ENCODE measurements at places on chromosomes 6 and 20.
A peak's percentile ranks its signal among the peaks of the same experiment; 100 is the strongest.

DNA sequence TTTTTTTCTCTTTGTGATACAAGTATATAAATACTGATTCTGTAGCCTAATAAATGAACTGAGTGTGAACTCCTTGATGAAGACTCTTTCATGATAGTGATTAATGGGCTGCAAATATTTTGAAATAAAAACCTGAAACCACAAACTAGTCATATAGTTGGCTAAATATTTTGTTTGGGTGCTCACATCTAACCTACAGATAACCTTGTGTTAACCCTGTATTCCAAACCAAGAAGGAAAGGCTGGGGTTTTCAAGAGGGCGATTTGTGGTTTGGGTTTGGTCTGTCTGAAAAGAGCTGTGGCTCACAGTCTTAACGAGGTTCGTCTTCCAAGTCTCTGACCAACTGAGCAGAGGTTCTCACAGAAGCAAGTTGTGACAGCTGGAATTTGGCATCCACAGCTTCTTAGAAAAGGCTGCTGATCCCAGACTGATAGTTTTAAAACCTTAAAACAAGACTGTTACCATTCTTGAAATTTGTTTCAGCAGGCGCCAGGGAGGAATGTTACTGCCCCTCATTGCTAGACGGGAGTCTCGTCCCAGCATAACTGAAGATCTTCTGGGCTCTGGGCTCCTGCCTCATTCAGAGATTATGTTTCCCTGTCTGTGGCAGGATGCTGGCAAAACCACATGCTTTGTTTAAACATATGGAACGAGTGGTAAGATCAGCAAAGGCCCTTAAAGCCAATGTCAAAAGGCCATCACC is 736.4 kb upstream of the MARCKS start:
- no peak for DNase-seq

DNA sequence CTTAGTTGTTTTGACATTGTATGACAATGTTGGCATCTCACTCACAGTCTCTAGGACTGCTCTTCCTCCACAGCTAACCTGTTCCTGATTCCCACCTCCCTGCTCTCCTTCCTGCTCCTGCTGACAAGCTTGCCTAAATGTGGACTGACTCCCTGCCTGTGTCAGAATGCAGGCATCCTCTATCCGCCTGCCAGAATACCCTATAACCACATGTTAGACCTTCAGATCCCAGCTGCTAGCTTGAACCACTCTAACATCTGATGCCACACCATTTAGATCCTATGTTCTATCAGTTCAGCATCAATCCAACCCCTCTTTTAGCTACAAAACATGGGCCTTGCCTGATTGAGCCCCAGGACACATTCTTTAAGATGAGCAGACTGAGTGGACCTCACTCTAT is 12.2 kb downstream of the FILIP1 start:
- DNase-seq: no peak

GRCh38 chr20:52972190-52972937 is at the start of gene TSHZ2:
Gene TSHZ2, plus strand, starts transcription at chr20:52972358. Its CDS starts 936 bp downstream, at chr20:52973294.
- no peak for DNase-seq

- DNase-seq: no peak
These were observed 252.3 kb downstream of the NKAIN2 start for GRCh38 chr6:124055963-124056362.

GRCh38 chr6:13354331-13355042 is 26.1 kb upstream of the TBC1D7 start:
- DNase-seq: no peak

DNA sequence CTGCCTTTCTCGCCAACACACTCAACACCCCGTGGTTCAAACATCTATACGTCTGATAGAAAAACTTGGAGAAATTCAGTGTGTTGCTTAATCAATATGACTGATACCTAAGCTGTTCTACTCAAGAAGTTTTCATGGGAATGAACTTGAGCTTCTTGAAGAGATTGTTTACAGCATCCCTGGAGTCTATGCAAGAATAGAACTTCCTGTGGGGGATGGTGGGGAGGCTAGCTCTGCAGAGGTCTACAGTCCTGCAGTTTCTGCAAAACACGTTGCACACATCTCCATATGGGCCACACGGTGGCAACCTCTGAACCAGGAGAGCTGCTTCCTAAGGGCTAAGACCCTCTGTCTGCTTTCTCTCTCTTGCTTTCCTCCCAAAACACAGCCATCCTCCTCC is 32.7 kb upstream of the FANCE start:
- no peak for DNase-seq

DNA sequence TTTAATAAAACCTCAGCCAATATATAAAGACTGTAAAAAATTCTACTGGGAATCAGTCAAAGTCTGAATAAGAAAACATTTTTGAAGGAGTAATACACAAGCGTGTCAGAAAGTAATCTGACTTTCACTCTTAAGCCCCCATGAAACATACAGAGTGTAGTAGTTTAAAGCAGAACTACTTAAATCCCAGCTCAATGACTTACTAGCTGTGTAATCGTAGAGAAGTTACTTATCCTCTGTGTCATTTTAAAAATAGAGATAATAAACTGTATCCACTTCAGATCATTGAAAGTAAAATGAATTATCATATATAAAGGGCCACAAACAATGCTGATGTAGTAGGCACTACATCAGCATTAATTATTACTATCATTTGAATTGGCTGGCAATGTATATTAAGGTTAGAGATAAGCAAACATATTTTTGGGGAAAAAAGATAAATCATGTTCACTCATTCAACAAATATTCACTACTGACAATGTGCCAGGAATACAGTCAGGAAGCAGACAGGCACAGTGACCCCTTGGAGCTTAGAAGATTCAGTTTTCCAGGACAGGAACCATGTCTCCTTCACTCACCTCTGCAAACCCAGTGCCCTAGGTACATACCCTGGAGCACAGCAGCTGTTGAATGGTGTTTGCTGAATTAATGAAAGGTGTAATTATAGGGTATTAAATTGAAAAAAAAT is 14.4 kb downstream of the REPS1 start:
- DNase-seq: no peak

GRCh38 chr6:88992741-88993552 is 29.5 kb upstream of the RNGTT start:
- no peak for DNase-seq

- DNase-seq: no peak
These were observed 15.1 kb upstream of the NXT1 start for GRCh38 chr20:23335521-23335920.

- peak; percentile 81 for DNase-seq
These were observed 18.9 kb downstream of the PCNA start for GRCh38 chr20:5100684-5101347.

GRCh38 chr20:22339091-22339881 is 245.1 kb downstream of the FOXA2 start:
- DNase-seq: peak; percentile 36

DNA sequence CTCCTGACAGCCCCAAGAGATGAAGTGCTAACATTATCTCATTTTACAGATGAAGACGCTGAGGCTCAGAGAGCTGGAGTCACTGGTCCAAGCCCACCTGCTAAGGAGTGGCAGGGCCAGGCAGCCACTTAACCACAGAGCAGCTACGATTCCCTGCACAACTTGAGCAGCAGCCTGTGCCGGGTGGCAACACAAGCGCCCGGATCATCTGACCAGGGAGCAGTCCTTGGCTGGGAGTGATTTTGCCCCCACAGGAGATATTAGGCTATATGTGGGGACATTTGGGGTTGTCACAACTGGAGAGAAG is 93.2 kb upstream of the PTPN1 start:
- DNase-seq: no peak

DNA sequence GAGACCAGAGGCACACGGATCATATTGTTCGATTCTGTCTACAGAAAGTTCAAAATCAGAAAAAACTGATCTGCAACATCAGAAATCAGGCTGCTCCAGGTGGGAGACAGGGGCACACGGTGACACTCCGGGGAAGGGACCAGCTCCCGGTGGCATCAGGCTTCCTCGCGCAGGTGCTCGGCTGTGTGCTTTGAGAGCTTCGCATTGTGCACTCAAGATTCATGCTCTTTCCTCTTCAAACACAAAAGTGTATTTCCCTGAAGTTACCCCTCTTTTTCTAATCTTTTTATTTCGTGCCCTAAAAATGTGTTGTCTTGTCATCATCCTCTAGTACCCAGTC is 108.1 kb downstream of the DLL1 start:
- DNase-seq: no peak

DNA sequence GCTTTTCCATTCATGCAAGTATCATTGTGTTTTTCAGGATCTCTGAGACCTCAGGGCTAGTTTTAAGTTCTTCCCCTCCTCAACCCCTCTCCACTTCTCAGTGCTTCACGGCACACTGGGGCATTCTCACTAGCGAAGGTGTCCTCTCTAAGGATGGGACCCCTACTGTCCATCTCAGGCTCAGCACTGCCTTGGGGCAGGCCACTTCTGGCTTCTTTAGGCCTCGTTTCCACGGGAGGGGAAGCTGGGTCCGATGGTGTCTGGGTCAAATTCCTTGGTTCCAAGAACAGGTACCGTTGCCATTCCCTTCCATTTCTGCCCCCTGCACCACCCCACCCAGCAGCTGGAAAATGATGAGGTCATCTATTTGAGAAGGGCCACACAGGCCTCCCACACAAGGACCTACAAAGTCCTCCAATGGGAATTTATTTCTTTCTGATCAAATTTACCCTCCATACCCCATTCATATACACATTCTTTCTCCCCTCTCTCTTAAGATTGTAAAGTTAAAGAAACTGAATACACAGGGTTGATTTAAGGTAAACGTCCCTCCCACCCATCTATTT is 17.2 kb downstream of the GNAS start:
- DNase-seq: no peak

DNA sequence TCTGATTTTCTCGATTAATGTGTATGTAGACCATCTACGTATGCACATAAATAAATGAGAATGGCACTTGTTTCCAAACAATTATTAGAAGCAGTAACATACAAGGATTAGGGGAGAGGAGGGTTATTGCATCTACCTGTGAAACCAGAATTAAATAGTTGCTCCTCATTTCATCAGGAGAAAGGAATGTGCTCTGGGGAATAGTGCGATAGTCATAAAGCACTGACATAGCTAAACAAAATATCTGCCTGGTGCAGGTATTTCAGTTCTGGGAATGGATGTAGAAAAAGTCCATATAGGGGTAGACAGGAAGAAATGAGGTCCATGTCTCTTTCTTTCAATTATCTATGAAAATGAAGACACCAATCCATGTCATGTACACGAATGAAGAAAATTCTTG is 1.6 kb upstream of the ID4 start:
- no peak for DNase-seq

DNA sequence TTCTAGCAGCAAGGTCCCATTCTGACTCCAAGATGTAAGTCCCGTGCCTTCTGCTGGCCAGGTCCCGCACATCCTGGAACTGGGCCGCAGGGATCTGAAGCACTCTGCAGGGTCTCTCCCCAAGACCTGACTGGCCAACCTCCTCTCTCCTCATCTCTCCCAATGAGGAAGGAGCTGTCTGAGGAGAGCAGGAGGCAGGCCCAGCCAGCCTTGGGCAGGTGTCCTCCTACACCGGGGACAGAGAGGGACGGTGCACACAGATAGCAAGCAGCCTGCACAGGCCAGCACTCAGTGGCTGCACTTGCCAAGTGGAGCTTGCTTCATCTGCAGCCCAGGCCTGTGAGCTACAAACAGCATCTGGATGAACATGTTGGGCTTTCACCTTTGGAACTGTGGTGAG is 76.8 kb upstream of the CD93 start:
- no peak for DNase-seq

DNA sequence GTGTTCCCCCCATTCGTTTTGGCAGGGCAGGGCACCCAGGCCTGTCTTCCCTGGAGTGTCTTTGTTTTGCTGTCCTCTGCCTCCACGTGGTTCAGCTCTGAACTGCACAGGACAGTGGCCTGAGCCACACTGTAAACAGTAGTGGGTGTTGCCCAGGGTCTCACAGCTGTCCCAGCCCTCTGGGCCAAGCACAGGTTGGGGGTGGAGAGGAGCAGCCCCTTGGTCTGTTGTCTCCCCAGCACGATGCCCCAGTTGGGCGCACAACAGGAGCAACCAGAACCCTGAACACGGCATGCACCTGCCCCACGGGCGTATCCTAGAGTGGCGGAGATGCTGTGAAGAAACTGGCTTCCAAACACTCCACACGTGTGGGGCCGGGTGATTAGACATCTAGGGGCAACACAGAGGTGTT is 14.4 kb downstream of the CCDC167 start:
- peak; percentile 28 for DNase-seq

DNA sequence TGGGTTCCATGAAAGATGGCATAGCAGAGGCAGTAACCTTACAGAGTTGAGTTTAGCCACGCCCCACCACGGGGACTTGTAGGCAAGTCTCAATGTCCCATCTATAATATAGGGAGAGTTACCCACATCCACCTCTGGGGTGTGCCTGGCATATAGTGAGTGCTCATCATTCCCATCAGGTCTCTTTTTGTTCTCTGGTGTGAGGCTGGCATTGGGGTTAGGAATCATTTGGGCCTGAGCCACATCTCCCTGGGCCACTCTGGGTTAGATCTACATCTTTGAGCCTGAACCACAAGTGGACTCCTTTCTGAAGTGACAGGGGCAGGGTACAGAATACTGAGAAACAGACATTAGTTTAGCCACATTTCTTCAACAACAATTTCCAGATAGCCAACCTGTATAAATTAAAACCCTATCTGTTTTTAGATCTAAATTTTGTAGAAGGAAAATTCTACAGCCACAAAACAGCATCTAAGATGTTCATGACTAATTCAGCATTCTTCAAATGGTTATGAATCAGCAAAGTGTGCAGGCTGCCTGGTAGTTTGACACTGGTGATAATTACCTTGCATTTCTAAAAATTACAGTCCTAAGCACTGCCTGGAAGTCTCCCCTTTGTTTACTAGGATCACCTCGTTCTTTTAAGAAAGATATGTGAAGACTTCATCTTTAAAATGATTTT is 20.1 kb downstream of the RNF24 start:
- peak; percentile 68 for DNase-seq

- no peak for DNase-seq
These were observed 55.5 kb downstream of the TCP11 start for GRCh38 chr6:35085359-35086281.

DNA sequence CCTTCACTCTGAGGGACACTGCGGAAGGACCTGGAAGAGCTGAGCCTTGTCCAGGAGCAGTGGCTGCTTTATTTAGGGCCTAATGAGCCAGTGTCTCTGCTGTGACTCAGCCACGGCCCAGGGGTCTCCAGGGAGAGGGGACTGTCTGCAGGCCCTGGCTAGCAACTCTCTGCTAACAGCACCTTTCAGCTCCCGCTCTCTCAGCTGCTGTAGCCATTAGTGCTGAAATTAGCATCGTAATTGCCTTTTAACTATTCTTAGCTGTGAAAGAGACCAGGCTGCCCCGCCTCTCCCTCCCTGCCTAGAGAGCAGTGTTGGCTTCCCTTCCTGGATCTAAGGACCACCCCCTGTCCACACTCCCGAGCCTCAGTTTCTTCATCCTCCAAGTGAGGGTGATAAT is 53.1 kb upstream of the SLC32A1 start:
- no peak for DNase-seq

GRCh38 chr6:129519750-129520149 is 190.2 kb downstream of the ARHGAP18 start:
- no peak for DNase-seq

GRCh38 chr20:37880726-37881591 is 22.0 kb upstream of the VSTM2L start:
- DNase-seq: no peak
